ENCODE measurements at places on chromosomes 7 and 10.

DNA sequence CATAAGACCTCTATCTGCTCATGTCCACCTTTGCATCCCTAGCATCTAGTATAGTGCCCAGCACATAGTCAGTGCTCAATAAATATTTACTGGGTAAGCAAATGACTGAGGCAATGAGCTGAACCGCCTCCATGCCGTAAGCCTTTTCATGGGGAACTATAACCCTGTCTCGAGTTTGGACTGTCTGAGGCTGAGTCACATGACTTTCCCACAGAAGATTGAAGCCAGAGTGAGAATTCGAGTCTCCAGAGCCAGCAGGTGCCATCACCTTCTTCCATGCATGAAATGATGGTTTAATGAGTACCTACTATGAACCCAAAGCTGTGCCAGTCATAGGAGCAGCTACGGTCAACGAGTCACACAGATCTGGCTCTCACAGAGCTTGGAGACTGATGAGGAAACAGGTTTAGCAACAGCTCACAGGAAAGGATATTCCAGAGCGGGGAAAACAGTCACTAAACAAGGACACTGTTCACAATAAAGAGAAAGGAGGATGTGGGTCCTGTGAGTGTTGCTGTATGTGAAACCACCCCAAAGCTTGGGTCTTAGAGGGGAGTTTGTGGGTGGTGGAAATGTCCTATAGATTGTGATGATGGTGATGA lies 75.2 kb downstream of the TEX36 start:
- no peak for DNase-seq

- DNase-seq, result no peak
Observed at GRCh38 chr7:112022128-112022527, 184.1 kb downstream of the DOCK4 start.

DNA sequence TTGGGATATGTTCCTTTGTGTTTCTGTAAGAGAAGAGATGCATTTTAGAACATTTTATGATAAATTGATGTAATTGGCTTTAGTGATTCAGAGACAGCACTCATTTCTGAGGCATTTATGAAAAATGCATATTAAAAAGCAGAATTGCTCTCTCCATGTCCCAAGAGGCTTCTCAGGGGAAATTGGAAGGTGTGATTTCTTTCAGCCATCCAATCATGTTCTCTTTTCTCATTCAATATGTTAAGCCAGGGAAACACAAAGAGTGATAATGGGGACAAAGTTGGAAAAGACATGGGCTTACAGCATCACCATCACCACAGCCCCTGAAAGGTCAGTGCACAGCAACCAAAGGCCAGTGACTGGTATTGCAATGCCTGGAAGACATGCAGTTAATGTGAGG lies 129.9 kb upstream of the COL1A2 start:
- DNase-seq, result no peak

- peak; percentile 34 for DNase-seq
Observed at GRCh38 chr7:107661081-107661864, 645 bp downstream of the SLC26A4 start.

DNA sequence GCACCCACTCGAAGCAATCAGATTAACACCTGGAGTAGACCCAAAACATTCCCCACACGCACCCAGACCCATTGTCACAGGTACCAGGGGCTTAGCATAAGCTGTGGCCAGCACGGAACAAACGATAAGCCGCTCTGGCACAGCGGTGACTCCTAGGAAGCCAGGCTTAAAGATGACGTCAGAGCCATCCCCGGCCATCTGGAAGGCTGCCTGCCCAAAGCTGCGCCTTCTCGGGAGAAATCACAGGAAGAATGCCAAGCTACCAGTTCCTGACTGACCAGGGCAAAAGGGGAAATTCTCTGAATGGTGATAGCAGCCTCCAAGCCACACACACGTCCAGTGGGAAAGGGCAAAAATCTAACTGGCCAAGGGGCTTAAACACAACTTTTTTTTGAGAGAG lies 13.0 kb upstream of the WIPI2 start:
- no peak for DNase-seq

GRCh38 chr7:16961641-16962040 lies 79.9 kb upstream of the AGR3 start:
- DNase-seq, result no peak

DNA sequence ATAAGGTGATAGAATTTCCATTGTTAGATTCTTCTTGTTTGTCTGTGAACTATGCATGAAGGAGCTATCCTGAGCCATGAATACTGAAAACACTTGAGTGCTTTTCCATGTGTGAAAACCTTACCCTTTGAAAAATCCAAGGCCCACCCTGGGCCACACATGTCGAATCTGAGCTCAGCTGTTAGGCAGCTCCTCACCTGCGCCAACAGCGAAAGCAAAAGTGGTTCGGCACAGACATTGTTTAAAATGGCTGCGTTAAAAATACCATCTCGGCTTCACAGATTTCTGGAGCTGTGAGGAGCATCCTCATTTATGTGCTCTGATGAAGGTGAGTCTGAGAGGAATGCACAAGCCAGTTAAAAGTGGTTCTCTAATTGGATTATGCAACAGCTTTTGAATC lies 137.7 kb downstream of the NEUROD6 start:
- DNase-seq, result no peak

DNA sequence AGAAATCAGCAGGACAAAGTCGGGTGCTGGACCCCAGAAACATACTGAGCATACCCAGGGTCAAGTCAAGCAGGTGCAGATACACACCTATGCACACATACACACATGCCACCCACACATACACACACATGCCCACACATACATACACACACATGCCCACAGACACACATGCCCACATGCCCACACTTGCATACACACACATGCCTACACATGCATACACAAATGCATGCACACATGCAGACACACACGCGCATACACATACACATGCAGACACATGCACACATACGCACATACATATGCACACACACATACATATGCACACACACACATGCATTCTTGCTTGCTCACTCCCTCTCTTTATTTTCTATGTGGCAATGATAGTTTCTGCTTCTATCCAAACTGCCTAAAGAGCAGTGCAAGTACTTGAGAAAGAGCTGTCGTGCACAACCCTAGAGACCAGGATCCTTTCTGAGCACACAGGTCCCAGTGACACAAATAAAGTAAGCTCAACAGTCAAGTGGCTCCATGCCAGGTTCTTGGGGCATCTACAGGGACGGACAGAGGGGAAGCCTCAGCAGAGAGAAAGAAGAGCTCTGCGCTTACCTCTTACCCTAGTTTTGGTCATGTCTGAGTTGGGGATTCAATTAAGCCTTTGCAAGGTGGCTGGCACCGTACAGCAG lies 83.7 kb downstream of the EBF3 start:
- DNase-seq, result no peak

DNA sequence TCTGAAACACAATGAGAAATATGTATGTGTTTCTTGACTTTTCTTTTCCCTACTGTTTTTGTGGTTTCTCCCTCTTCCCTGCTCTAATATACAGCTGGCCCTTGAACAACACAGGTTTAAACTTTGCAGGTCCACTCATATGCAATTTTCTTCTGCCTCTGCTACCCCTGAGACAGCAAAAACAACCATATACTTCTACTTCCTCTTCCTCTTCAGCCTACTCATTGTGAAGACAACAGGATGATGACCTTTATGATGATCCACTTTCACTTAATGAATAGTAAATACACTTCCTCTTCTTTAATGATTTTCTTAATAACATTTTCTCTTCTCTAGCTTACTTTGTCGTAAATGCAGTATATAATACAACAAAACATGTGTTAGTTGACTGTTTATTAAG lies 35.0 kb upstream of the DGKB start:
- peak; percentile 7 for DNase-seq

DNA sequence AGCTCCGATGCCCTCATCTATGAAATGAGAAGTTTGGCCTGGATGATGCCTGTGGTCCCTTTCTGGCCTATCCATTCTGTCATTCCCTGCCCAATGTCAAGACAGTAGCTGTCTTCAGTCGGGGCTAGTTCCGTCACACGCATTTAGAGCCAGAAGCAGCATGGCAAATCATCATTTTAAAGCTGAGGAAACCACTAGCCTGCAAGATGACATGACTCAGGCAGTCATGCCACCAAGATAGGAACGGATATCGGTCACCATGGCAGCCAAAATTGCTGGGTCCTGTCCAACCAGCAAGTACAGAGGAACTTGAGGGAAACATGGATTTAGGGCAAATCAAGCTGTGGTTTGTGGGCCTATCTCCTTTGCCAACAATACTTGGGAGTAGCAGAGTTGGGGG lies 64.5 kb upstream of the MRLN start:
- peak; percentile 82 for DNase-seq

DNA sequence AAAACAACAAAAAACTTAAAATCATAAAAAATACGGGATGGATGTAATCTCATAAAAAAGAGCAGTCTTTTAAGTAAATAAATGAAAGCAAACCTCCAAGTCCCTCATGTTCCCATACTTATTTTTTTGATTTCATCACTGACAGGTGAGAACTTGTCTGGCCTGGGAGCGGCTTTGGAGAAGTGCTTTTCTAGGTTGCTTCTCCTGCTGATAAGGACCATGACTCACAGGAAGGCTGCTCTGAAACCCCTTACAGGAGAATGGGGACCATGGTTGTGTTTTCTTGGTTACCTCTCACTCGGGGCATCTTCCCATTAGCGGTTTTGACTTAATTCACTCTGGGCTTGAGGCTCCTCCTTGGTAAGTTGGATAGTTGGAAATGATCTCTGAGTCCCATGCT lies 237.4 kb downstream of the CAMK1D start:
- no peak for DNase-seq

GRCh38 chr10:35089611-35090161 lies 455 bp downstream of the CUL2 start:
- no peak for DNase-seq

DNA sequence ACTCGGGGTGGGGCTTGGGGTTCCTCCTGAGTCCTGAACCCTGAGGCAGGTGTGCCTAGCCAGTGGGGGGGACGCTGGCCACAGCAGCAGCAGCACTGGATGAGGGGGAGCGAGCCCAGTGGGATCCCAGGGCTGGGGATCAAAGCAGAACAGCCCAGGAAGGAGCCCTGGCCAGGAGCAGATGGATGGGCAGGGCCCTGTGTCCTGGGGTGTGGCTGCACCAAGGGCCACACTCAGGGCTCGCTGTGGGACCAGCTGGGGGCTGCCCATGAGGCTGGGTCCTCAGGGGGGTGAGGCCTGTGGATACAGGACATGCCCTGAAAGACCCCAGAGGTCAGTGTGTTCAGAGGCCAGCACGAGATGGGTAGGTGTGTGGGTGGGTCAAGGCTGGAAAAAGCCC lies 50.9 kb downstream of the STK32C start:
- no peak for DNase-seq

DNA sequence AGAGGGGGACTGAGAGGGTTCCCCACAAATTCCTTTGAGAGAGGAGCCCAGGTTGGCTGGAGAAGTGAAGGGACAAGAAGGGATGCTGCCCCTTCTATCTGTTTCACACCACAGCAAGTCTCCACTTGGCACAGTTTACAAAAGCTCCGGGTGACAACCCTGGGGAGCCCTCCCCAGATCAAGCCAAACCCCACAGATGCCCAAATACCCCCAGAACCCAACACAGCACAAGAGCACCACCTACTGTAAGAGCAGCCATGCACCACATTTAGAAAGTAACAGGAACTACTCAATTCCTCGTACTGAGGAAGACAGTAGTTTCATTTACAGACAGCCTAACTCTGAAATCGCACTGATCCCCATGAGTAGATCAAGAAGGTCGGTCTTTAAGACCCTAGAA lies 67.8 kb upstream of the ATP6V0A4 start:
- DNase-seq, result peak; percentile 31

- no peak for DNase-seq
Observed at GRCh38 chr7:929311-929711, 25.2 kb downstream of the ADAP1 start.

- DNase-seq, result no peak
Observed at GRCh38 chr10:97961945-97962344, 68.5 kb downstream of the CRTAC1 start.

GRCh38 chr7:47614450-47614849 lies 32.5 kb upstream of the TNS3 start:
- no peak for DNase-seq

DNA sequence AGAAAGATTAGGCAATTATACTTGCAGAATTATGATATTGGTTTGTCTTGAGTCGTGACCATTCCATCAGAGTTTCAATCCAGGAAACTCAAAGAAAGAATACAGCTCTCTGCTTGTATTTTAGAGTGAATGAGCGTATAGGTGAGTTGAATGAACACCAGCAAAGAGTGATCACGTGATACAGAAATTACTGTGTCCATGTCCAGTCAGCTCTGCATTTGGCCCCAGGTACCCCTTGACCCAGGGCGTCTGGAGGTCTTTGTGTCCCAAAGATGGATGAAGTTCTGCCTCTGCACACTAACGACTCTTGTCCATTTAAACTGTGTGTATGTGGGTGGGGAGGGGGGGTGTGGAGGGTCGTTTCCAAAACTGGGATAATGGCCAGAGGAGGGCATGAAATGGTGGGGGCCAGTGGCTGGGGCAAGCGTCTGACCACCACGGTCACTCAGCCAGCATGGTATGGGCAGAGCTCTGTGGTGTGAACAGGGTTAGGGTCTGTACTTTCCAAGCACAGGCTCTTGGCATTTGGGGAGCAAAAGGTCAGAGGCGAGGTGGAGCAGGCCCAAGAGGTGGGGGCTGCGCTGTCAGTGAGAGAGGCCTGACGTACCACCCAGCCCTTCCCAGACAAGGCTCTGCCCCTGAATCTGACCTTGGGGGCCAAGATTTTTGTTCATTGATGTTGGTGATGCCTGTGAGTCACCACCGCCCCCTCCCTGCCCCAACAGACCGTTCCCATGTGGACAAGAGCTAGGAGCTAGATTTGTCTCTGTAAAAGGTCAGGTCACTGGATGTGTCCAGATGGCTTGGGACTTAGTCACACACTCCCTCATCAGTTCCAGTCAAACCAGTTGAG lies 1.4 kb downstream of the PTPRE start:
- peak; percentile 87 for DNase-seq

GRCh38 chr10:133060881-133061280 lies 26.8 kb upstream of the ADGRA1 start:
- DNase-seq, result no peak

- DNase-seq, result peak; percentile 79
Observed at GRCh38 chr7:2261611-2262010, 19.6 kb downstream of the NUDT1 start.

- peak; percentile 43 for DNase-seq
Observed at GRCh38 chr10:132540456-132540855, 2.9 kb downstream of the INPP5A start.

GRCh38 chr7:150665896-150666295 lies 19.6 kb upstream of the GIMAP2 start:
- DNase-seq, result peak; percentile 34

- DNase-seq, result no peak
Observed at GRCh38 chr7:36811807-36812206, 87.5 kb upstream of the AOAH start.

- no peak for DNase-seq
Observed at GRCh38 chr7:860149-860548, 16.2 kb upstream of the GET4 start.

GRCh38 chr10:71748671-71749191 lies 24.6 kb downstream of the VSIR start:
- peak; percentile 91 for DNase-seq

- DNase-seq, result no peak
Observed at GRCh38 chr10:125679436-125679835, 3.5 kb downstream of the TEX36 start.

- DNase-seq, result no peak
Observed at GRCh38 chr7:93779115-93779514, 111.4 kb downstream of the TFPI2 start.

GRCh38 chr10:122441961-122442360 lies 12.5 kb upstream of the ARMS2 start:
- DNase-seq, result no peak
